ENCODE measurements at places on chromosomes 7 and 10. TPM values are rescaled to one million over a fixed set of nuclear protein-coding genes. Genes with fewer than 3 reads are reported as not detected.

GRCh38 chr10:64863836-64864235 lies 1342.6 kb downstream of the REEP3 start:
- H3K4me3 ChIP-seq = no peak overlapping the region
- H3K27me3 ChIP-seq = no peaks in the 10 kb centered on the region
- no peaks in the 10 kb centered on the region for H3K4me1 ChIP-seq
- no peak overlapping the region for H3K27ac ChIP-seq
- H3K36me3 ChIP-seq = no peaks in the 10 kb centered on the region

GRCh38 chr10:51272555-51272954 lies 198.3 kb downstream of the PRKG1 start:
- no peak for DNase-seq
- no peaks in the 10 kb centered on the region for H3K36me3 ChIP-seq

- no peaks in the 10 kb centered on the region for H3K4me1 ChIP-seq
- no peak overlapping the region for H3K27ac ChIP-seq
- H3K27me3 ChIP-seq = no peaks in the 10 kb centered on the region
- no peak for DNase-seq
- no peak overlapping the region for H3K4me3 ChIP-seq
These were observed 34.3 kb downstream of the DIP2C start for GRCh38 chr10:655184-655583.

DNA sequence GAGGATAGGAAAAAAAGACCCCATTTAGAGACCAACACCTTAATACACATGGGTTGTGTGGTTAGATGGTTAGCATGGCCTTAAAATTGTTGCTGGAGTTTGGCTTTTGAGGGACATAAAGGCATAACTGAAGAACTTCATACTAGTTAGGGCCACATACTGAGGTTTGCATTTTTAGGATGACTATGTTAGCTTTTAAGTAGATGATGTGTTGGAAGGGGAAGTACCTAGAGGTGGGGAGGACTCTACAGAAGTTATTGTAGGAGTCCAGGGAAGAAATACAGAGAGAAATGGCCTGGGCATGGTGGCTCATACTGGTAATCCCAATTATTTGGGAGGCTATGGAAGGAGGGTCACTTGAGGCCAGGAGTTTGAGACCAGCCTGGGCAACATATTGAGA lies 40.5 kb downstream of the ENTPD1 start:
- peaks cover 2% of the 10 kb centered on the region for H3K27me3 ChIP-seq
- H3K4me3 ChIP-seq = no peak overlapping the region
- no peak overlapping the region for H3K27ac ChIP-seq
- peaks cover 73% of the 10 kb centered on the region for H3K4me1 ChIP-seq
- DNase-seq = no peak

ZNF425 gene
- 1.1 TPM for total RNA-seq

OPN1SW gene
- not detected for total RNA-seq

All from activated CD4-positive, alpha-beta memory T cell treated with anti-CD3 and anti-CD28 coated beads, Interleukin-2, amount 10 ng/mL, durations not matched to agents 7 days and 5 days (primary cell).